Stimulated activated naive CD4-positive, alpha-beta T cell treated with Interleukin-2 at 50 U/mL for 16 hours (primary cell): ENCODE measurements at places on chromosomes 1 and 21.

DNA sequence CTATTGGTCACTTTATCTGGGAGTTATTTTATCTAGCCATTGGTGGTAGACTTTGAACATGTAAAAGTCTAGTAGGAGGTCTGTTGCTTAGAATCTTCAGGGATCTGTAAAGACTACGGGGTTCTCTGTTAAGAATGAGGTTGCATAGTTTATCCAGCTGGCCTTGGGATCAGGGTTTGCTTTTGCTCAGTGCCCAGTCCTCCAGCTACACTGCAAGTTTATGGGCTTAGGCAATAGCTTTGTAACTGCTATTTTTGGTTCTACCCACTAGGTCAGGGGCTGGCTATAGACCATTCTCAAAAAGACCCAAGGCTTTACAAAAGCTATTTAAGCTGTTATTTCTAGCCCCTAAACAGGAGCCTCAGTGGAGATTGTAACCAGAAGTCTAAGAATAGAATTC, 9.8 kb downstream of the SH3GLB1 start:
- DNase-seq: no peak

DNA sequence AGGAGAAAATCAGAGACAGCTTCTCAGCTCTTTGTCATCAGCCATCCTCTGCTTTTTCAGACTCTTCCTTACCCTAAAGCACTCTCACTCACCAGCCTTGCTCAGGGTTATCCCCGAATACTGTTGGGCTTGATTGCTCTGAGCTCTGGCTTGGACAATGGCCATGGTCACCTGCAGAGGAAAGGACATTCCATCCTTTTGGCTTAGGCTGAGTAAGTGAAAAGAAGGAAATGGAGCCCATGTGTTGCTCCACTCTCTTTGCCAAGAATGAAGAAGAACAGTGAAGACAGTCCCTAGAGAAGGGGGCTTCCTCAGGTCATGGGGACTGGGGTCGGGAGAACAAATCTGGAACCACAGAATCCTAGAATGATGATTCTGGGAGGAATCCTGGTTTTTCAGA, 2.3 kb downstream of the MTMR11 start:
- no peak for DNase-seq

DNA sequence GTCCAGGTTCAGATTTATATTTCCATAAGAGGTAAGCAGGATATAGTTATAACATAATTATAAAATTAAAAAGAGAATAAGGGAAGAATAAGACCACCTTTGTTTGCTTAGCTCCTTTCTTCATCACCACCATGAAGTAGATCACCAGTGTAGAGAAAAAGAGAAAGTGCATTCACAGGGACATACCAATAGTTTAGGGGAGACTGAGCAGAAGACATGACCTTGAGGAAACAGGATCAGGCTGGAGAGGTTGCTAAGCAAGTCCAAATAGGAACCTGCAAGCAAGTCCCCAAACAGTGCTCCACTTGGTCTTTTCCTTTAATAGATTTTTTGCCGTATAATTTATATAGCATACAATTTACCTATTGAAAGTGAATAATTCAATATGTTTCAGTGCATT, 63.0 kb downstream of the KCNT2 start:
- no peak for DNase-seq

- DNase-seq: no peak
Measured at GRCh38 chr1:31064111-31064717, 1.3 kb downstream of the PUM1 start.

- no peak for DNase-seq
Measured at GRCh38 chr1:110874324-110875215, 1.6 kb downstream of the CD53 start.

- no peak for DNase-seq
Measured at GRCh38 chr1:151325646-151326429, 1.4 kb downstream of the PI4KB start.
